ENCODE measurements at places on chromosomes 5 and 9. TPM values are rescaled to one million over a fixed set of nuclear protein-coding genes. Genes with fewer than 3 reads are reported as not detected.

Gene UAP1L1
- 35.9 TPM for total RNA-seq

Gene NACC2
- total RNA-seq: 25.3 TPM

Gene SPINK4
- total RNA-seq: not detected

GRCh38 chr9:70983723-70984295 is 137.6 kb downstream of the TRPM3 start:
- no peaks in the 10 kb centered on the region for H3K36me3 ChIP-seq
- no peaks in the 10 kb centered on the region for H3K27me3 ChIP-seq

Gene DBH
- total RNA-seq: not detected

- no peak overlapping the region for H3K4me3 ChIP-seq
- peak overlapping the region; percentile 73 for H3K27ac ChIP-seq
- peaks cover 39% of the 10 kb centered on the region for H3K36me3 ChIP-seq
- no peaks in the 10 kb centered on the region for H3K27me3 ChIP-seq
Measured at GRCh38 chr5:151062405-151063141, 18.3 kb downstream of the TNIP1 start.

DNA sequence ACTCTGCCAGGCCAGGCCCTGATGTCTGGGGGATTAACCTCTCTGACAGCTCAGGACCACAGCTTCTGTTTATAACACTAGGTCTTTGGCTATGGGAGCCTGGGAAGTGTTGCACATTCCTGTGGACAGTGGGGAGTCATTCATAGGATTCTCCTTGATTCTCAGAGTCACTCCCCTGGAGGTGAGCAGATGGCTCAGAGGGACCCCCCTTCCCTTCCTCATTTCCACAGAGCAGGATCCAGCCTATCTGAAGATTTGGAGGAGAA is 60.2 kb downstream of the NRG2 start:
- H3K27me3 ChIP-seq: peaks cover 15% of the 10 kb centered on the region
- DNase-seq: no peak
- H3K4me1 ChIP-seq: peaks cover 19% of the 10 kb centered on the region
- no peaks in the 10 kb centered on the region for H3K36me3 ChIP-seq
- no peak overlapping the region for H3K27ac ChIP-seq
- no peak overlapping the region for H3K4me3 ChIP-seq

GRCh38 chr5:67085616-67086015 is 111.0 kb downstream of the CD180 start:
- DNase-seq: no peak
- H3K27ac ChIP-seq: no peak overlapping the region
- H3K4me3 ChIP-seq: no peak overlapping the region

DNA sequence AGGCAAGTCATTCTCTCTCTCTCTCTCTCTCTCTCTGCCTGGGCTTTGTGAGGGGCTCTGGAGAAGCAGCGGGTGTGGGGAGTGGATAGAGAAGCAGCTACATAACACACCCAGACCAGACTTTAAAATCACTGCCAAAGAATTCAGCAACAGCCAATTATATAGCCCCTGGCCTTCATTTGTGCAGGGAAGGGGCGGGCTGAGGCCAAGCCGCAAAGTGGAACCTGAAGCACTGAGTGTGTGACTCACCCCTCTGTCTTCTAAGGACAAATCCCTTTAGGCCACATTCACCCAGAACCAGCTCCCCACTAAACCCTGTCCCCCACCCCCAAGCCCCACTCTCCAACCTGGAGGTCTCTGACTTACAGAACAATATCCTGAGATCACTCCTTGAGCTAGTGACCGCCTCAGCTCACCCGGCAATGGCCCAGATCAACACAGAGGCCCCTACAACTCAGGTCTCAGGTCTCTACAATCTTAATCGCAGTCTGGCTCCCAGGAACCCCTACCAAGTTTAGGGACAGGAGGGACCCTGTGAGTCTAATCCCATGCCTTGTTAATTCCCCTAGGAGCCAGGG is 6.0 kb downstream of the B4GALT1 start:
- H3K4me3 ChIP-seq: peak overlapping the region; percentile 47
- peak; percentile 94 for DNase-seq
- peak overlapping the region; percentile 95 for H3K27ac ChIP-seq
- H3K4me1 ChIP-seq: peaks cover 84% of the 10 kb centered on the region
- H3K36me3 ChIP-seq: no peaks in the 10 kb centered on the region

DNA sequence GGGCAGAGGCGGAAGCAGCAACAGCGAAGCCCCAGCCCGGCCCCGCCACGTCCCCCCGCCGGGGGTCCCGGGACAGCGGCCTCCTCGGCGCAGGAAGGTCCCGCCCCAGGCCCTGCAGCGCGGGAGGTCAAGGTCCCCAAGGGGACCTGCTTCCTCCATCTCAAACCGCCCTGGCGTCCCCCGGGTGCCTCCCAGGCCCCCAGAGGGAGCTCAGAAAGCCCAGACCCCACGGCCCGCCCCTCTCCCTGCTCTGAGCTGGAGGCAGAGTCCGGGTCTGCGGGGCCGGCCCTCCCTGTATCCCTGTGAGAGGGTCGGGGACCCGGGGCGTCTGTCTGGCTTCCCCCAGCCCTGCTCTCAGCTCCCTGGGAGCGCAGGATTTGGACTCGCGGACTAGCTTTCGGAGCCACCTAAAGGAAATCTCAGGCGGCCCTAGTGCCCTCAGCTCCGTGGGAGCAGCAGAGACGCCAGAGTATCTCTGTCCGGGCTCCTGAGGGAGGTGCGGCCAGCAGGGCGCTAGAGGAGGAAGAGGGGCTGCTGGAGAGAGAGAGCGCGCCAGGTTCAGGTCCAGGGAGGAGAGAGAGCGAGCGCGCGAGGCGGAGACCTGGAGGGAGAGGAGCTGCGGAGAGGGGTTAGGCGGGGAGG is 30.7 kb downstream of the EXOC3 start:
- H3K36me3 ChIP-seq: peaks cover 17% of the 10 kb centered on the region
- peaks cover 28% of the 10 kb centered on the region for H3K27me3 ChIP-seq
- DNase-seq: peak; percentile 95
- H3K27ac ChIP-seq: peak overlapping the region; percentile 28

Gene IL13
- not detected for total RNA-seq

Gene SEMA6A
- total RNA-seq: under 0.01 TPM

DNA sequence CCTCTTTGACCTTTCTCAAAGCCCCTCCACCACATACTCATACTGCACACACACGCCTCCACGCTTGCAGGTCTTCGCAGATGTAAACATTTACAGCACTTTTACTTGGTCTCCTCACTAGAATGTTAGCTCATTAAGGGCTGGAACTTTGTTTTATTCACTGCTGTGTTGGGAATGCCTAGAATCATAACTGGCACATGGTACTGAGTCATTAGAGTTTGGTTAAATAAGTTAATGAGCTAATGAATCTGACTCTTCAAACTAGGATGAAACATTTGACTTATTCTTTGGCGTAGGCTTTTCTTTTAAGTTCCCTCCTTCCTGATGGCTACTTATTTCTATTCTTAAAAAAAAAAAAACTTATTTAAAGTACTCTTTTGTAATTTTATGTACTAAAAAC is 28.9 kb downstream of the MAN2A1 start:
- no peak for DNase-seq
- no peak overlapping the region for H3K4me3 ChIP-seq
- H3K4me1 ChIP-seq: peaks cover under 1% of the 10 kb centered on the region
- no peaks in the 10 kb centered on the region for H3K27me3 ChIP-seq

GRCh38 chr5:151192626-151193025 is 31.3 kb downstream of the CCDC69 start:
- DNase-seq: no peak
- no peaks in the 10 kb centered on the region for H3K4me1 ChIP-seq
- no peaks in the 10 kb centered on the region for H3K27me3 ChIP-seq
- no peak overlapping the region for H3K4me3 ChIP-seq
- no peak overlapping the region for H3K27ac ChIP-seq
- no peaks in the 10 kb centered on the region for H3K36me3 ChIP-seq

DNA sequence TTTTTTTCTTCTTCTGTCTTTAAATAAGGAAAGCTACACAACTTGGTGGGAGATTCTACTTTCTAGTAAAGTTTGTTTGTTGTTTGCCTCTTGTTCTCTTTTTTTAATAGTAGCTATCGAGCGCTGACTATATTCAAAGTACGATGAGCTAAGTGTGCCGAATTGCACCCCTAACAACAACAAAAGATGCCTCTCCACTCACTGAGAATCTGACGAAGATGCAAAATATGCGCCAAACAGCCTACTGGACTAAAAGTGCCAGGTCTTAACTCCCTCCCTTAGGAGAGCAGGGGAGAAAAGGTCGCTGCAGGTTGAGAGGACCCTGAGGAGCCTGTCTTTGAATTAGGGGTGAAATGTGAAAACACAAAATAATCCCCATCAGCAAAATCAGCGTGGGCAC is 713.8 kb upstream of the WWC1 start:
- H3K36me3 ChIP-seq: no peaks in the 10 kb centered on the region
- peaks cover 14% of the 10 kb centered on the region for H3K4me1 ChIP-seq
- DNase-seq: no peak
- H3K4me3 ChIP-seq: no peak overlapping the region

- no peaks in the 10 kb centered on the region for H3K36me3 ChIP-seq
- no peaks in the 10 kb centered on the region for H3K27me3 ChIP-seq
- no peak overlapping the region for H3K27ac ChIP-seq
- no peak overlapping the region for H3K4me3 ChIP-seq
- no peaks in the 10 kb centered on the region for H3K4me1 ChIP-seq
Measured at GRCh38 chr5:100787648-100788047, 115.4 kb downstream of the ST8SIA4 start.

Gene ADAMTS16
- total RNA-seq: 1.4 TPM

Gene TEX48
- total RNA-seq: not detected

Gene F2RL1
- total RNA-seq: 5.3 TPM

DNA sequence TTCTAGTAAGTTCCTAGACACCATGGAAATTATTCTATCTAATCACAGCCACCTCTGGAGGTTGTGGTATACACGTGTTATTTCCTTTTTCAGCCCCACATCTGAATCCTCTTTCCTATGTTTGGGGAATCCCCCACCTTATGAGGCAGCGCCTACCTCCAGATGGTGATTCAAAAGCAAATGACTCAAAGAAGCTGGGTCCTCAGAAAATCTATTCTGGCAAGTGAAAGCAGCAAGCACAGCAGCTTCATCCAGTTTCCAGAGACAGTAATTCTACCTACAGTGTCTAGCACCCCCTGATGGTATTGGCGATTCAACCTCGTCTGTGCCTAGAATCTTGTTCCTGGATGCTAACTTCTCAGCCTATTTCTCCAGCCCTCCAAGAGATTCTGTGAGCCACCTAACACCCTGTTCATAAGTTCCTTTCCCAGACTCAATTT is 43.0 kb downstream of the STRBP start:
- no peaks in the 10 kb centered on the region for H3K36me3 ChIP-seq
- peak; percentile 81 for DNase-seq
- H3K27me3 ChIP-seq: no peaks in the 10 kb centered on the region
- no peaks in the 10 kb centered on the region for H3K4me1 ChIP-seq
- no peak overlapping the region for H3K4me3 ChIP-seq
